ENCODE measurements at places on chromosomes 13 and 19.

DNA sequence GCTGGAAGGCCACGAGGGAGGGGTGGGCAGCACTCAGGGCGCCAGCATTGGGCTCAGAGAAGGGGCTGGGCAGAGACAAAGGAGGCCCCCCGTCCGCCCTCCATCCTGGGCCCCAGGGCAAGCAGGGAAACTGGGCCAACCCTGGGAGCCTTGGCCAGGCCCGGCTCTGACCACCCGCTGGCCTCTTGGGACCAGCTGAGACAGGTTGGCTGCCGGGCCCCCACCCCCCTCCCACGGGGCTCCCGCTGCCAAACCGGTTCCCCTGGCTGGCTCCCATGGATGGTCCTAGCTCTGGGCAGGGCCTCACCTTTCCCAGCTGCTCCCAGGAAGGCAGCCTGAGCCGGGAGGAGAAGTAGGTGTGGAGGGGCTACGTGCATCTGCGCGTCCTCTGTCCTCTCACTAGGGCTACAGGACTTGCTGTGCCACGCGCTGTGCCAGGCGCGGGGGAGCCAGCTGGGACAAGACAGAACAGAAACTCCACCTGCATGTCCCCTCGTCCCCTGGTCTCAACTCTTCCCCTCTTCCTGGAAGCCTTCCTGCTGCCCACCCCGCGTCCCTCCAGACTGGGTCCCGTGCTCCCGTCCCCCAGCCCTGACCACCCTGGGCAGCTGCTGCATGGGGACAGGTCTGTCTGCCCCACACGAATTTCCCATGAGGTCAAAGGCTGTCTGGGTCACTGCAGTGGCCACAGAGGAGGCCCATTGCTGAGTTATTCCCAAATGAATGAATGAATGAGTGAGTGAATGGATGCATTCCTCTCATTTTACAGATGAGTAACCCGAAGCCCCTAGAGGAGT lies 29.1 kb upstream of the NCCRP1 start:
- H3K4me3 ChIP-seq, result no peak overlapping the region
- DNase-seq, result no peak
- H3K4me1 ChIP-seq, result peaks cover 2% of the 10 kb centered on the region

- no peak overlapping the region for H3K27ac ChIP-seq
- no peak for DNase-seq
- H3K4me1 ChIP-seq, result peaks cover 7% of the 10 kb centered on the region
- no peak overlapping the region for H3K4me3 ChIP-seq
- peaks cover 6% of the 10 kb centered on the region for H3K36me3 ChIP-seq
- no peaks in the 10 kb centered on the region for H3K27me3 ChIP-seq
Observed at GRCh38 chr19:47652285-47652684, 43.4 kb downstream of the BICRA start.

- no peaks in the 10 kb centered on the region for H3K36me3 ChIP-seq
- no peaks in the 10 kb centered on the region for H3K27me3 ChIP-seq
- H3K4me1 ChIP-seq, result no peaks in the 10 kb centered on the region
- no peak overlapping the region for H3K27ac ChIP-seq
- DNase-seq, result no peak
Observed at GRCh38 chr13:35987572-35988513, 143.3 kb downstream of the DCLK1 start.

DNA sequence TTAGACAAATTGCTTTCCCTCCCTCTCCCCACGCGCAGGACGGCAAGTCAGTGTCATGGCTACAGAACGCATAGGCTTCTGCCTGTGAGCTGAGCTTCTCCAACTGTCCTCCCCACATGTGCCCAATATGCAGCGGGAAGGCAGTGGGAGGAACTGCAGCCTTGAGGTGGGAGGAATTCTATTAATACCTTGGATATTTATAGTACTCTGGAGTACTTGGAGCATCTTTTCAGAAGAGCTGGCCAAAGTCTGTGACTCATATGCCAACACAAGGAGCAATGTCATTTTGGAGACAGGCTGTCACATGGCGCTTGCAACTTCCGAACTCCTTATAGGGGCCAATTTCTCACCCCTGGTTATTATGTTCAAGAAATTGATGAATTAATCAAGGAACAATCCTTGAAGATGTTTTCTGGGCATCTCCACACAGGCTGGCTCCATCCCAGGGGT lies 245.0 kb upstream of the SERP2 start:
- H3K4me1 ChIP-seq, result no peaks in the 10 kb centered on the region
- no peak for DNase-seq
- no peak overlapping the region for H3K27ac ChIP-seq
- peaks cover 12% of the 10 kb centered on the region for H3K27me3 ChIP-seq
- H3K4me3 ChIP-seq, result no peak overlapping the region
- no peaks in the 10 kb centered on the region for H3K36me3 ChIP-seq

- DNase-seq, result peak; percentile 95
- peaks cover 31% of the 10 kb centered on the region for H3K4me1 ChIP-seq
- H3K36me3 ChIP-seq, result peaks cover 19% of the 10 kb centered on the region
- H3K27me3 ChIP-seq, result no peaks in the 10 kb centered on the region
- peak within 1 kb of the TSS; percentile 94 for H3K27ac ChIP-seq
Observed at GRCh38 chr19:45079063-45079910, at the start of gene GEMIN7. TSS of gene GEMIN7 (plus strand) at chr19:45079260. CDS start at chr19:45090115, 10,855 bp downstream.

GRCh38 chr13:26961890-26962615 lies 201.5 kb upstream of the GPR12 start:
- no peak for DNase-seq
- H3K4me3 ChIP-seq, result no peak overlapping the region
- no peaks in the 10 kb centered on the region for H3K4me1 ChIP-seq
- H3K36me3 ChIP-seq, result no peaks in the 10 kb centered on the region

GRCh38 chr19:32750441-32751055 lies 31.0 kb downstream of the TDRD12 start:
- H3K27me3 ChIP-seq, result peaks cover 24% of the 10 kb centered on the region
- no peaks in the 10 kb centered on the region for H3K4me1 ChIP-seq
- no peak overlapping the region for H3K27ac ChIP-seq
- no peak overlapping the region for H3K4me3 ChIP-seq
- DNase-seq, result no peak
- no peaks in the 10 kb centered on the region for H3K36me3 ChIP-seq

GRCh38 chr13:101711307-101712025 lies 259.0 kb downstream of the ITGBL1 start:
- no peaks in the 10 kb centered on the region for H3K36me3 ChIP-seq
- no peak overlapping the region for H3K4me3 ChIP-seq
- peaks cover 2% of the 10 kb centered on the region for H3K4me1 ChIP-seq
- no peak for DNase-seq
- H3K27me3 ChIP-seq, result no peaks in the 10 kb centered on the region

GRCh38 chr19:2840794-2841791 lies at the start of gene ZNF555:
TSS of gene ZNF555 (plus strand) at chr19:2841475. CDS start at chr19:2841573, 98 bp downstream.
- peak; percentile 96 for DNase-seq
- H3K4me1 ChIP-seq, result no peaks in the 10 kb centered on the region
- peaks cover 16% of the 10 kb centered on the region for H3K36me3 ChIP-seq

- peaks cover 56% of the 10 kb centered on the region for H3K4me1 ChIP-seq
- no peak for DNase-seq
- H3K4me3 ChIP-seq, result no peak overlapping the region
- H3K27ac ChIP-seq, result no peak overlapping the region
- H3K27me3 ChIP-seq, result no peaks in the 10 kb centered on the region
- peaks cover 4% of the 10 kb centered on the region for H3K36me3 ChIP-seq
Observed at GRCh38 chr13:46600943-46601311, 48.0 kb downstream of the LRCH1 start.

DNA sequence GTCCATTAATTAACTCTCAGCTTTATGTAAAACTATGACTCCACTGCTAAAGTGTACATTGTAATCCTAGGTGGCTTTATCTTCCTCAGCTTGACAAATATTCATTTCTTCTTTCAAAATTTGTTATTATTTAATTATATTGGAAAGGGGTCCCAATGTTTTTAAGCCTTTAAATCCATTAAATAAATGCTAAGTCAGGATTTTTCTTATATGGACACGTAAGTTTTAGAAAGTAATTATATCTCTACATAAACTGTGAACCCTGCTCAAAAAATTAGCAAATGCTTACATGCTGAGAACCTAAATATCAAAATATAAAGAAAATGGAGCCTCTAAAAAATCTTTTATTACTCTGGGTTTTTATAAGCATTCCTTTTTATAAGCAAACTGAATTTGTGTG lies 78.2 kb upstream of the MIR17HG start:
- H3K27me3 ChIP-seq, result peaks cover 3% of the 10 kb centered on the region
- peaks cover 7% of the 10 kb centered on the region for H3K4me1 ChIP-seq
- no peak for DNase-seq
- H3K27ac ChIP-seq, result no peak overlapping the region
- H3K36me3 ChIP-seq, result no peaks in the 10 kb centered on the region

- H3K27ac ChIP-seq, result no peak overlapping the region
- peaks cover 17% of the 10 kb centered on the region for H3K4me1 ChIP-seq
- H3K36me3 ChIP-seq, result no peaks in the 10 kb centered on the region
- H3K27me3 ChIP-seq, result peaks cover 9% of the 10 kb centered on the region
- DNase-seq, result no peak
Observed at GRCh38 chr19:7831452-7831851, 1.4 kb downstream of the EVI5L start.

GRCh38 chr19:18928018-18928805 lies 8.7 kb downstream of the DDX49 start:
- H3K27ac ChIP-seq, result no peak overlapping the region
- peaks cover 5% of the 10 kb centered on the region for H3K4me1 ChIP-seq
- H3K27me3 ChIP-seq, result peaks cover 2% of the 10 kb centered on the region

GRCh38 chr13:96781141-96781540 lies 213.1 kb downstream of the OXGR1 start:
- no peak for DNase-seq
- H3K27me3 ChIP-seq, result no peaks in the 10 kb centered on the region
- H3K27ac ChIP-seq, result no peak overlapping the region
- no peaks in the 10 kb centered on the region for H3K36me3 ChIP-seq

GRCh38 chr13:99357131-99357596 lies 50.0 kb upstream of the GPR183 start:
- no peaks in the 10 kb centered on the region for H3K27me3 ChIP-seq
- H3K4me3 ChIP-seq, result peak overlapping the region; percentile 83
- DNase-seq, result peak; percentile 87
- H3K4me1 ChIP-seq, result peaks cover 89% of the 10 kb centered on the region
- peak overlapping the region; percentile 99 for H3K27ac ChIP-seq
- H3K36me3 ChIP-seq, result peaks cover 70% of the 10 kb centered on the region

- no peaks in the 10 kb centered on the region for H3K36me3 ChIP-seq
- H3K4me1 ChIP-seq, result no peaks in the 10 kb centered on the region
- H3K27me3 ChIP-seq, result peaks cover 11% of the 10 kb centered on the region
- no peak overlapping the region for H3K27ac ChIP-seq
- no peak for DNase-seq
Observed at GRCh38 chr13:23289917-23290357, 109.2 kb downstream of the SGCG start.

- H3K4me1 ChIP-seq, result peaks cover 2% of the 10 kb centered on the region
- no peak overlapping the region for H3K27ac ChIP-seq
- peaks cover 21% of the 10 kb centered on the region for H3K27me3 ChIP-seq
- no peak overlapping the region for H3K4me3 ChIP-seq
- no peak for DNase-seq
- H3K36me3 ChIP-seq, result no peaks in the 10 kb centered on the region
Observed at GRCh38 chr13:37065890-37066526, 6.5 kb upstream of the SUPT20H start.

DNA sequence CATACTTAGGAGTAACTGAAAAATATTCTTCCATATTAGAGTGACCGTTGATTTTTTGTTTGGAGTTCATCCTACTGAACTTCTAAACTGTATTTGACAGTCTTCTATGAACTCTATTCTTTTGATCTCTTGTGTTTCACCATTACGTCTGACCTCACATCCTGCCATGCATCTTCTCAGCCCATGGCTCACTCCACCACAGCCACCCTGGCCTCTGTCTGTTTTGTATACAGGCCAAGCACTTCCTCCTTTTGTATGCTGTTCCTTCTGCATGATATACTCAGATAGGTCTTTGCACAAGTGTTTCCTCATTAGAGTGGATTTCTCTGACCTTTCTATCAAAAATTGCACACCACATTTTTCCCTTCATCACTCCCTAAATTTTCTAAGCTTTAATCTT lies 119.9 kb downstream of the MAB21L1 start:
- no peak for DNase-seq
- H3K36me3 ChIP-seq, result no peaks in the 10 kb centered on the region
- H3K4me3 ChIP-seq, result no peak overlapping the region
- H3K27me3 ChIP-seq, result no peaks in the 10 kb centered on the region

GRCh38 chr13:46595136-46595884 lies 42.3 kb downstream of the LRCH1 start:
- H3K27ac ChIP-seq, result no peak overlapping the region
- H3K27me3 ChIP-seq, result peaks cover 5% of the 10 kb centered on the region
- peaks cover 7% of the 10 kb centered on the region for H3K36me3 ChIP-seq
- H3K4me1 ChIP-seq, result peaks cover 60% of the 10 kb centered on the region

- peaks cover 35% of the 10 kb centered on the region for H3K36me3 ChIP-seq
- H3K27ac ChIP-seq, result peak overlapping the region; percentile 63
- peaks cover 31% of the 10 kb centered on the region for H3K4me1 ChIP-seq
- no peaks in the 10 kb centered on the region for H3K27me3 ChIP-seq
- DNase-seq, result peak; percentile 94
Observed at GRCh38 chr19:38729653-38730469, 14.4 kb downstream of the CAPN12 start.

- no peaks in the 10 kb centered on the region for H3K4me1 ChIP-seq
- peaks cover 44% of the 10 kb centered on the region for H3K36me3 ChIP-seq
- DNase-seq, result no peak
Observed at GRCh38 chr19:11784356-11784755, 14.0 kb upstream of the ZNF491 start.

- H3K27me3 ChIP-seq, result peaks cover 9% of the 10 kb centered on the region
- DNase-seq, result no peak
- peaks cover 14% of the 10 kb centered on the region for H3K4me1 ChIP-seq
- H3K27ac ChIP-seq, result no peak overlapping the region
Observed at GRCh38 chr13:94858856-94859255, 146.5 kb upstream of the SOX21 start.

DNA sequence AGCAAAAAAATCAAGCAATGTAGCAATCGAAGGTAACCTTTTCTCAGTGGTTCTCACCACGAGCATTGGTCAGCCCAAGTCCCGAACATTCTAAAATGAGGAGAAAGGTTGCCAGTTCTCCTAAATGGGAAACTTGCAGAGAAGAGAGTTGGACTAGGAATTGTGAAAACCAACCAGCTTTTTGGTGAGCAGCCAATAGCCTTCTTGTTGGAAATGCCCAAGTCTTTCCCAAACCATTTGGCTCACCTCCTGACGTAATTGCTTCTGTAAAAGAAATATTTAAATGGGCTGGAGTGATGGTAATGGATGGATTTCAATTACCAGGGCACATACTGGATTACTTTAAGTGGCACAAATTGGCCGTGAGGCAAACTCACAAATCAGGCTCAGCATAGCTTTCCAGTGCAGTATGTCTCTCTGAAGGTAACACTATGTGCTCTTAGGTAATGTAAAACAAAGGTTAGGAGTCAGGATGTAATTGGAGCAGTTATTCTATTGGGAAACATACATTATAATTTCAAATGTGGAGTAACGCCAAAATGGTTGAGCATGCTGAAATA lies 423.2 kb downstream of the KLF5 start:
- no peaks in the 10 kb centered on the region for H3K4me1 ChIP-seq
- H3K4me3 ChIP-seq, result no peak overlapping the region
- no peaks in the 10 kb centered on the region for H3K27me3 ChIP-seq
- DNase-seq, result no peak
- no peak overlapping the region for H3K27ac ChIP-seq
